CD4-positive, alpha-beta T cell treated with Interleukin-10 for 1 hour (primary cell): ENCODE measurements at places on chromosomes 16 and 17.

DNA sequence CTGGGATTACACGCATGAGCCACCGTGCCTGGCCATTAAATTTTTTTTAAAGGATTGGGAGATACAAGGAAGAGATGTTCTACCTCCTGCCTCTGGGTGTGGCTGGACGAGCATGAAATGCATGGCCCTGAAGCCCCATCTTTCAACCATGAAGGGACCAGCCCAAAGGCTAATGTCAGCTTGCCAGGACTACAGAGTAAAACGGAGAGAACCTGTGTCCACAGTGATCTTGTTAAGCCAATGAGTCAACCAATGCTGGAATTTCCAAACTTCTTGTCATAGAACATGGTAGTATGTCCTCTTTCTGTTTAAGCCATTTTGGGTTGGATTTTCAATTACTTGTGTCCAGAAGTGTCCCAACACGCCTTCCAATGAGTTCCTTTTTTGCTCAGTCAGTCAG is 71.3 kb downstream of the RTN4RL1 start:
- no peak for DNase-seq

DNA sequence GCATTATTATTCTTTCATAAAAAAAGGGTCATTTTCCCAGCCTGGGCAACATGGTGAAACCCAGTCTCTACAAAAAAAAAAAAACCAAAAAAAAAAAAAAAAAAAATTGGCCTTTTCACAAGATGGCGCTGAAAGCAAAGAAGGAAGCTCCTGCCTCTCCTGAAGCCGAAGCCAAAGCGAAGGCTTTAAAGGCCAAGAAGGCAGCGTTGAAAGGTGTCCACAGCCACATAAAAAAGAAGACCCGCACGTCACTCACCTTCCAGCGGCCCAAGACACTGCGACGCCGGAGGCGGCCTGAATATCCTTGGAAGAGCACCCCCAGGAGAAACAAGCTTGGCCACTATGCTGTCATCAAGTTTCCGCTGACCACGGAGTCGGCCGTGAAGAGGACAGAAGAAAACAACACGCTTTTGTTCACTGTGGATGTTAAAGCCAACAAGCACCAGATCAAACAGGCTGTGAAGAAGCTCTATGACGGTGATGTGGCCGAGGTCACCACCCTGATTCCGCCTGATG is 4.9 kb upstream of the PGAP6 start:
- no peak for DNase-seq

DNA sequence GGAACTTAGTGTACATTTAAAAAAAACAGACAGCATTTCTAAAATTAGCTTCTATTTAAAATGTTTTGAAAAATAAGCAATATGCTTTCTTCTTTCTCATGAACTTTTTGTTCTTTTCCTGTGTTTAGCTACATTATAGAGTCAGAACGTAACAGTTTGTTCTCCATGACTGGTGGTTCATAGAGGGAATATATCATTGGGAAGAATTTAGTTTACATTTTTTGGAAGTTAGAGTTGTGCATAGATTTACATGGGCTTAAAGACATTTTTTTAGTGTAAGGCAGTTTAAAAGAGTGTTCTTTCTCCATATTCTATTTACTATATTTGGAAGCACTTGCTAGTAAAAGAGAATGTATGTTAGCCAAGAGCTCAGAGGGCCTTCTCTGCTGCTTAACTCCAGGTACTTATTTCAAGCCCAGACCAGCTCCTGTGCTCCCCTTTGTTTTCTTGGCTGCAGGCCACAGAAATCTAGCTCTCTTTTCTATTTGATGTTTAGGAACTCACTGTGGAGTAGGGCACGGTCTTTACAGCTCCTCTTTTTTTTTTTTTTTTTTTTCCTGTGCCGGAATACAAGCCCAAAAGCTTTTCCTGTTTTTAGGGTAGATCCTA is 20.2 kb downstream of the AP2B1 start:
- DNase-seq = no peak

DNA sequence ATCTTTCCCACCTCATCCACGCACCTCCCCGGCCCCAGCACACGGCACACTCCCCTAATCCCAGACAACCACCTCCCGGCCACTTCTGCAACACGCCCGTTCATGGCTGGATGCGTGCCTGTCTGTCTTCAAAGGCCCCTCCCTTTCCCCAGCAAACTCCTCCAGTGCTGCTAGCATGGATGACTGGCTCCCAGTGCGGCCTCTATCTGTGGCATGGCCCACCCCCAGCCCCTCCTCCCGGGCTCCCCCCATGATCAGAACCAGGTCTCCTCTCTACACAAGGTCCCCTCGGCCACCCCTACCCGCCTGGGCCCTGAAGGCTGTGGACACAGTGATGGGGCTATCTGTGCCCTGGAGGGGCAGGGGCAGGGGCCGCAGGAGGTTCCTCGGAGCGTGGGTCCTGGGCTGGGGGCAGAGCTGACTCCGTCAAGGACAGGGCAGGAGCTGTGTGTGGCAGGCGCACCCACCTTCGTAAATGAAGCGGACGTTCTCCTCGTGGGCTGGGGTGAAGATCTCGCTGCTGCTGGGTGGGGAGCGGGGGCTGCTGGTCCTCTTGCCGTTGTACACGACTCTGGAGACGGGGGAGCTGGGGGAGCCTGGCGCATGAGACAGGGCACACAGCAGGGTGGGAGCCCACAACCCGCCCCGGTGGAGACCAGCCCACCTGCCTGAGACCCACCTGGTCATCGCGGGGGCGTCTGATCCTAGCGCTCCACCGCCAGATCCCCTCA is 9.1 kb downstream of the MCRIP1 start:
- no peak for DNase-seq

- DNase-seq = no peak
These were observed 94.2 kb downstream of the HELZ start for GRCh38 chr17:67150826-67151225.

DNA sequence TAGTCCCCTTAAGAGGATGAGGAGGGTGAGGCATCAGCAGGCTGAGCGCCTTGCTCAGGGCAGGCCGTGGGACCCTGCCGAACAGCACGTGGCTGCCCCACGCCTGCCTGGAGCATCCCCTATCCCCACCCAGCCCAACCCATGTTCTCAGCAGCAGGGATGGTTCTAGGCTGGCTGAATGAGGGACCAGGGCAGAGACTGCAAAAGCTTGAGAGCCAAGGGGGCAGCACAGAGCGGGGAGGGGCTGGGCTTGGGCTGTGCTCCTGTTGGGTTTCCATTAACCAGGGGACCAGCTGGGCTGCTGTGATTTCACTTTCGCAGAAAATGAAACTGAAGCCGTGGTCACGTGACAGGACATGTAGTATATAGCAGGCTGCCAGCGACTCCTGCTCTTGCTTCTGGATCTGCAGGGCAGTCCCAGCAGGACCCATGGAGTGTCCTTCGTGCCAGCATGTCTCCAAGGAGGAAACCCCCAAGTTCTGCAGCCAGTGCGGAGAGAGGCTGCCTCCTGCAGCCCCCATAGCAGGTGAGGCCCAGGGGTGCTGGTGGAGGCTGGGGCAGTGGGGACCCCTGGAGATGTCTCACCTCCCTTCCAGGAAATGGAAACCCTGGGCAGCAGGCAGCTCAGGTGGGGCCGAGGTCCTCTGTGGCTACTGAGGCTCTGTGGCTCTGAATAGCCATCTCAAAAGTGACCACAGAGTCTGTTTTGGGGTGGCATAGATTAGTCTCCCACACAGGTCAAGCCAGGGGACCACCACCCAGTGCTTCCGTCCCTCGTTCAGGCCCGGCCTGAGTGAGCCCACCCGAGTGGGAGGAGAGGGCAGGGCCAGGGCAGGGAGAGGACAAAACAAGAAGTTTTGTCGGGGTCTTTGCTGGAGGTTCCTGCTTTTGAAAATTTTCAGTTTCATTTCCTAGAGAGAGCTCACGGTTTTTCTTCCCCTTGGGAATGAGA is 2.9 kb downstream of the RNF213 start:
- peak; percentile 90 for DNase-seq

- DNase-seq = no peak
These were observed 137.9 kb downstream of the FTO start for GRCh38 chr16:53841884-53842283.

DNA sequence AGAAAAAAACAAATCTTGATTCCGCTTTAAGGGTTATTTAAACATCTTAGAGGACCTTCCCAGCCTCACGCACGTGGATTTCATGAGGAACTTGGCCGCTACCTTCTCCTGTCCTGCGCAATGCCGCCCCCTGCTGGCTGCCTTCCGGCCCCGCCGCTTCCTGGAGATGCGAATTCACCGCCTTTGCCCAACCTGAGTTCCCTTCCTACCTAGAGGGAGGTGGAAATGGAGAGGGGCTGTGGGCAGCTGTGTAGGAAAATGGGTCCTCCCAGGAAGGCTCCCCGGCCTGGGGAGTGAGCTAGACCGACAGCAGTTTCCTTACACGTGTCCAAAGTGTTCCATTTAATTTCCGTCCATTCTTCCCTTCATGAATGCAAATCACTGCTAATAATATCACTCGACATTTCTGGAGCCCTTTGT is 1.0 kb upstream of the ABCC12 start:
- peak; percentile 73 for DNase-seq

- no peak for DNase-seq
These were observed 738.8 kb upstream of the RBFOX1 start for GRCh38 chr16:6593799-6594198.
